ENCODE measurements at places on chromosomes 3 and 15.

DNA sequence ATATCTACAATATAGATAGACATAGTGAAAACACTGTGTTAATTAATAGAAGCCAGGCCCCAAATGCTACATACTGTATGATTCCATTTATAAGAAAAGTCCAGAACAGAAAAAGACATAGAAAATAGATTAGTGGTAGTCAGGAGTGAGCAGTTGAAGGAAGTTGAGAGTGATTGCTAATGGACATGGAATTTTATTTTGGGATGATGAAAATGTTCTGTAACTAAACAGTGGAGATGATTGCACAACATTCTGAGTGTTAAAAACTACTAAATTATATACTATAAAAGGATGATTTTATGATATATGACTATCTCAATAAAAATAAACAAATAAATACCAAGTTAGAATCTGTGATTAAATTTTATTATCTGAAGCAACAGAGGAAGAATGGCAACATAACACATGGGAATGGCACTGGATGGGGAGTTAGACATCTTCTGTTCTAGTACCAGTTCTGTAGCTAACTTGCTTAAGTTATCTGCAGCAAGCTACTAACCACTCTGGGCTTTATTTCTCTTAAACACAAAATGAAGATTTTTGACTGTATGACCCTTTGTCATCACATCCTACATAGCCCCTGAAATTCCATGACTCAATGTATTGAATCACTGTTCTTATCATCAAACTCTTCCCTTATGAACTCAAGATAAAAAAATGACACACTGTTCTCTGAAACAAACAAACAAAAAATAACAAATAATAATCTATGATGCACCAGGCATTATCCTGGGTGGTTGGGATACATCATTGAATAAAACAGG is 612.7 kb downstream of the TBL1XR1 start:
- no peak for DNase-seq

DNA sequence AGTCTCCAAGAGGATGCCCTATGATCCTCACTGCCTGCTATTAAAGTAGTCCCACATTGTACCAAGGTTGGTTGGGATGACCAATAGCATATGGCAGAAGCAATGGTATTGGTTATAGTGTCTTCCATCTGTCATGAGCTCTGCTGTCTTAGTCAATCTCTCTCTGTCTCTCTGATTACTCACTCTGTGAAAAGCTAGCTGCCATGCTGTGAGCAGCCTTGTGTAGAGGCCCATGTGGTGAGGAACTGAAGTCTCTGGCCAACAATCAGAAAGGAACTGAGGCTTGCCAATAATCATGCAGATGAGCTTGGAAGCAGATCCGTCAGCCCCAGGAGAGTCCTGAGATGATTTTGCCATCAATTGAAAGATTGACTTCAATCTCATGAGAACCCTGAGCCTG is 60.3 kb upstream of the CFAP161 start:
- DNase-seq: no peak

GRCh38 chr3:142501004-142501926 is 53.4 kb upstream of the XRN1 start:
- no peak for DNase-seq

DNA sequence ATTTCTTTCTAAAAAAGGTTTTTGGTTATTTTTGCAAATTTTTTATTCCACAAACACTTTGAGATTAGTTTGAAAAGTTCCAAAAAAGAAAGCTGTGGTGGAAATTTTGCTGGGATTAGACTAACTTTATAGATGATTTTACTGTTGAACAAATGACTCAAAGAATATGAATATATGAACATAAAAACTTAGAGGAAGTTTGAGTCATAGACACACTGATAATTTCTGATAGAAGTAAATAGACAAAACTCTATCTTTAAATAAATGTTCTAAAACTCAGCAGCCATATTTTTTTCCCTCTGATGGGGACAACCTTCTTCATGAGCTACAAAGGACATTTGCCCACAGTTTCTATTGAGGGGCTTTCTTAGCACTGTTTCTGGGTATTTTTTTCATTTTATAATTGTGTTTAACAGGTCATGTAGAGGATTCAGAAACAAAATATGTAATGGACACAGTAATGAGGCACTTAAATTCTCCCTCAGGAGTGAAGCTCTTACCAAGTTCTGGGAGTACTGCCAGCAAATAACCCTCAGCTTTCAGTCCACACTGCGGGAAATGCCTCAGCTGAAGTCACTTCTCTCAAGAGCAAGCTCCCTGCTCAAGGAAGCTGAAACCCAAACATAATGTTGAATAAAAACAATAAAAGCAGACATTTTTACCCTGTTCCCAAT is 157.6 kb downstream of the NFKBIZ start:
- no peak for DNase-seq

DNA sequence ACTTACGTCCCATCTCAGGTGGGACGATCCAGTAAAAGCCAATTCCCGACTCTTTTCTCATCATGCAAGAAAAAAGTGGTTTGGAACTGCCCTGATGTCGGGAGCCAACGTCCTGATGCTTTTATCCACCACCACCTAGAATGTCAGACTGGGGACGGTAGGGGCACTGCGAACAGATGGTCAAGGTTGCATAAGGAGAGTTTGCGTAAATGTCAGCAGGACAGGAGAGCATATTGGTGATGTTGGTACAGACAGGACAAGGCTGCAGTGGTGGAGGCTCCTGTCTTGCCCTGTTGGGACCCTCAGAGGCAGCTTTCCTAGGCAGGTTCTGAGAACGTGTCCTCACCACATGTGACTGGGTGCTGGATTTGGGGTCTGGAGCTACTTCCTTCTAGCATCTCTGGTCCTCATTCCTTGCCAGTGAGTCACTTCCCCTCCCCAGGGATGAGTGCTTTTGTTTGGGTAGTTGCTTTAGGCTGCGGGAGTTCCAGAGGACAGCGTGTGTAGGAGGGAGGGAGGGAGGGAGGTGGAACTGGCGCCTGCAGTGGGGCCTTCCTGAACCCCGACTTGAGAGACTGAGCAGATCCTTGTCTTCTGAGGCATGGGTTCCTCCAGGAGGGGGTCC is 21.0 kb downstream of the THSD4 start:
- DNase-seq: no peak

DNA sequence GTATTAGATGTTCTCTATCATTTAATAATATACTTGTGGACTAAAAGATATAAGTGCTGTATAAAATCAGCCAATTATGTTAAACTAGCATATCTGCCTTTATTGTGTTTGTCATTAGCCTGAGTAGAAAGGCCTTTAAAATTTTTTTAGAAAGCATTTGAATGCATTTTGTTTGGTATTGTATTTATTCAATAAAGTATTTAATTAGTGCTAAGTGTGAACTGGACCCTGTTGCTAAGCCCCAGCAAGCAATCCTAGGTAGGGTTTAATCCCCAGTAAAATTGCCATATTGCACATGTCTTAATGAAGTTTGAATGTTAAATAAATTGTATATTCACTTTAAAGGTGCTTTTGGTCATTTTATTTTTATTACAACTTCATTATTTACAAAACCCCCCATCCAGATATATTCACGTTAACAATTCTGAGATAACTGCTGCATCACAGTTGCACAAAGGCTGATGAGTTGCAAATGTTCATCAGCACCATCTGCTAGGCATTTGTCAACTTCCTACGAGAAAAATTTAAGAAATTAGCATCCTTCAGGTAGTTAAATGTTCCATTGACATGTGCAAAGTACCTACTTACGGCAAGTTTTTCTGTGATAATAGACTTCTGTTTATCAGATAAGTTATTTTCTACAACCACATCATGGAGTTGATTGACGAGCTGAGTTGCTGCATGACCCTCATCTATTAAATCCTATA is 6.3 kb downstream of the EIF4A2 start:
- no peak for DNase-seq

DNA sequence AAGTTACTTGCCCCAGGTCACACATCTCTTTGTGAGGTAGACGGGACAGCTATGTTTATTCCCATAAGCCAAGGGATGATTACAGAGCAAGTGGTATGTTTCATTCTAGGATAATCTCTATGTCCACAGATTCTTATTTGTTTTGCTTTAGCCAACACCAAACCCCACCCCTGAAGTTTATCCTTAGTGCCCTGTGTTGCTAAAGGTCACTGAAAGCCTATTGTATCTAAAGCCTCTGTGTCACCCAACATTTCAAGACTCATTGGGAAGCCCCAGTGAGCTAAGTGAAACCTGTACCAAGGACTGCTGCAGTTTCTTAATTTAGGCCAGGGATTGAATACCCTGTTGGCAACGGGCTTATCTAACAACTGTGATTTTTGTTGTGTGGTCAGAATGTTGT is 135.6 kb downstream of the ADAMTS9 start:
- no peak for DNase-seq

- no peak for DNase-seq
Observed at GRCh38 chr3:106635271-106635670, 742.0 kb upstream of the CCDC54 start.

DNA sequence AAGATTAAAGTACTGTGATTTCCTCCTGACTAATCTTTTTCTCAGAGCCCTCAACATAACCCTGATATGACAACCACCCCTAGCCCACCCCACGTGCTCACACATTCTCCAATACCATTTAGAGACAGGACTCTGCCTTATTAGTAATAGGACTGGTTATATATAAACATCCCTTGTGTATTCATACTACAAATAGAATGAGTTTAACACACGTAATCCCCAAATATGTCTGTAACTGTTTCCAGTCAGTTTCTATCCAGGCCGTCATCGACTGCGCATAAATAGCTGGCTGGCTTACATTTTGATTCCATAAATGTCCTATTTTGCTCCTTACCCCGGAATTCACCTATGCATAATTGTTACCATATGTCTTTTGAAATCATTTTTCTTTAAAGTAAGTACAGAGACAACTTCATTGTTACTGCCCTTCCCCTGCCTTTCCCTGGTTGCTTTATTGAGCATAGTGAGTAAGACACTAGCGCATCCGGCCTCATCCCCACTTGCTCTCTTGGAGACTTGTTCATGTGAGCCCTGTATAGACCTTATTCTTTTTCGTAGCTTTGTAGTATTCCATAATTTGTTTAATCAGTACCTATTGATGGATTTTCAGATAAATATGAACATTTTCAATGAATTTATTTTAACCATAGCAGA is 3.5 kb upstream of the P2RY14 start:
- no peak for DNase-seq

- DNase-seq: no peak
Observed at GRCh38 chr3:99023590-99024192, 122.2 kb upstream of the DCBLD2 start.

DNA sequence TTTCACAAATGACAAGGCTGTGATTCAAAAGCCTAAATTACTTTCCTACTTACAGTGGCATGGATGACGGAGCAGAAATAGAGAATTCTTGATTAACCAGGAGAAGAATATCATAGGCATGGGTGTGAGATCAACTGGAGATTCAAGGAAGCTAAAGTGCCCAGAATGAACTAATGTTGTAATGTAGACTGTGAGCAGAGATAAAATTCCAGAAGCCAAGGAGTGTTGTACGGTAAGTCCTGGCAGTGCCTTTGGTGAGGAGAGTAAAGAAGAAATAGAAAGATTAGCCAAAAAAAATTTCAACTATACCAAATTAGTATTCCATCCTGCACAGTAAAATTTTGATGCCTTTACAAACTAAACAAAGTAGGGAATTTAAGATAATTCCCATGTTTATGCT is 75.9 kb downstream of the ZBTB20 start:
- no peak for DNase-seq

DNA sequence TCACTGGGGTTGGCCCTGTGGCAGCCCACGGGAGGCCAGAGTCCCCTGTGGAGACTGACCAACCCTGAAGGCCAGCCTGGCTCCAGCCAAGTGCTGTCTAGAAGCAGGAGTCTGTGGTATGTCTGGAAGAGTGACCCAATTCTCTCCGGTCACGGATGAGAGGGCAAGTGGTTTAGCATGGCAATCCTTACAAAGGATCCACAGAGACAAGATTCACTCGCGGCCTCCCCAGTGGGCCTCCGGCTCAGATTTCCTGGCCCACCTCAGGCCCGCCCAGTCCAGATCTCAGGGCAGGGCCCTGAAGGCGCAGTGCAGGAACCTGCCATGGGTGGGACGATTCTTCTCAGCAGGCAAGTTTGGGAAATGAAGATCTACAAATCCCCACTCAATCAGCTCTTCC is 5.0 kb upstream of the BCL2L10 start:
- no peak for DNase-seq

GRCh38 chr3:114669614-114670013 is 375.8 kb downstream of the TIGIT start:
- DNase-seq: no peak

- DNase-seq: no peak
Observed at GRCh38 chr15:72690938-72691337, 4.9 kb downstream of the BBS4 start.

DNA sequence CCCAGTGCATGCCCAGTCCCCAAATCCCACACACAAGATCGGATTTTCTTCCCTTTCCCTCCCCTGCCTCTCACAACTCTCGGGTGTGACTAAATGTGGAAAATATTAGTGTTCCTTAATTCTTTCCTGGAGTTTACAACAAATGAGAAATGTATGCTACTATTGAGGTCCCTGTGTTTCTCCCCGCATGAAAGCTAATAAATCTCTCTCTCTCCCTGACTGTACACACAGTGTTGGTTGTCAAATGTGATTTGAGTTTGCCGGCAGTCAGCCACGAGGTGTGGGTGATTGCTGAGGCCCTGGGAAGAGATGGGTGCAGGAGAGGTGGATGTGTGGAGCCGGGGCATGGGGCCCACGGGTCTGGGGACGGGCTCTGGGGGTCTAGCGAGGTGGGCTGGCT is 161.4 kb upstream of the IQSEC1 start:
- DNase-seq: no peak

DNA sequence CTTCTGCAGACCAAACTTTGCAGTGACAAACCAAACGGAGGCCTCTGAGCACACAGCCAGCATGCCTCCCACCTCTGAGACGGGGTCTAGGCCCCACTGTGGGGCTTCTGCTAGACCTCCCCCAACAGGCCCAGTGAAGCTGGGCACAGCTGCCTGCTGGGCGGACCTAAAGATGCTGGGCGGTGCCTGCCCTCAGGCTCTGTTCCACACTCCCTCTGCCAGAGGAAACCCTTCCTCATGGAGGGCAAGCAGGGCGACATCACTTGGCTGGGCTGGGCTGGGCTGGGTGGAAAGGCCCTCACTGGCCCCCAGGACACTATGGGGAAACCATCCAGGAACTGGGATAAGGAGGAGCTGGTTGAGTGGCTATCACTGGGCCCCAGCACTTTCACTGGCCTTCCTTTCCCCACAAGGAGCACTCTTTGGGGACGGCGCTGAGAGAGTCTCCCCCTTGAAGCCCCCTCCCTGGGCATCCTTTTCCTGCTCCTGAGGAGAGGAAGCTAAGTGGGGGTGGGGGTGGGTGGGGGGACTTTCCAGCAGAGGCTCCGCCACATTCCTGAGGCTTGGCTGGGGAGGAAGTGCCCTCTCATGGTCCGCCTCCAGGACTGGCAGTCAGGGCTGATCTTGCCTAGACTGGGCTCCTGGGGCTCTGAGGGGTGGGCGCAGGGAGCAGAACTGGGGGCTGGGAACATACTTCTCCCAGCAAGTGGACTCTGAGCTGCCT is 98.1 kb upstream of the HACD2 start:
- DNase-seq: no peak

All from activated CD4-positive, alpha-beta T cell treated with anti-CD3 and anti-CD28 coated beads, Interleukin-2, amount 50 U/mL, for 24 hours (primary cell).